ENCODE measurements at places on chromosomes 13 and 19. TPM values are rescaled to one million over a fixed set of nuclear protein-coding genes. Genes with fewer than 3 reads are reported as not detected.
A peak's percentile ranks its signal among the peaks of the same experiment; 100 is the strongest.

The ZIK1 gene
- not detected for total RNA-seq

The PRMT1 gene
- 219 TPM for total RNA-seq

The VSTM1 gene
- 1.5 TPM for total RNA-seq

GRCh38 chr19:10009714-10010224, 535 bp downstream of the COL5A3 start:
- no peak for DNase-seq
- H3K27ac ChIP-seq: no peak overlapping the region
- no peaks in the 10 kb centered on the region for H3K4me1 ChIP-seq
- H3K27me3 ChIP-seq: peaks cover 6% of the 10 kb centered on the region
- no peak overlapping the region for H3K4me3 ChIP-seq

- no peaks in the 10 kb centered on the region for H3K27me3 ChIP-seq
- no peaks in the 10 kb centered on the region for H3K36me3 ChIP-seq
- no peak for DNase-seq
- no peak overlapping the region for H3K4me3 ChIP-seq
- H3K4me1 ChIP-seq: no peaks in the 10 kb centered on the region
- H3K27ac ChIP-seq: no peak overlapping the region
Observed at GRCh38 chr19:58492265-58492664, 16.1 kb downstream of the ZNF446 start.

- H3K36me3 ChIP-seq: no peaks in the 10 kb centered on the region
- no peak for DNase-seq
- no peaks in the 10 kb centered on the region for H3K4me1 ChIP-seq
- H3K27ac ChIP-seq: no peak overlapping the region
- H3K27me3 ChIP-seq: peaks cover 3% of the 10 kb centered on the region
Observed at GRCh38 chr19:39275578-39275977, 7.4 kb downstream of the IFNL2 start.

GRCh38 chr13:25762795-25763377, 288.9 kb downstream of the SHISA2 start:
- H3K27ac ChIP-seq: no peak overlapping the region
- no peaks in the 10 kb centered on the region for H3K4me1 ChIP-seq
- H3K27me3 ChIP-seq: no peaks in the 10 kb centered on the region
- DNase-seq: no peak
- no peaks in the 10 kb centered on the region for H3K36me3 ChIP-seq

GRCh38 chr19:21584537-21584936, 79.1 kb downstream of the ZNF429 start:
- H3K27ac ChIP-seq: no peak overlapping the region
- H3K4me1 ChIP-seq: no peaks in the 10 kb centered on the region
- H3K27me3 ChIP-seq: no peaks in the 10 kb centered on the region

GRCh38 chr13:22040810-22041364, 370.0 kb downstream of the FGF9 start:
- no peak for DNase-seq
- no peaks in the 10 kb centered on the region for H3K4me1 ChIP-seq
- H3K36me3 ChIP-seq: no peaks in the 10 kb centered on the region
- no peak overlapping the region for H3K27ac ChIP-seq
- no peak overlapping the region for H3K4me3 ChIP-seq

GRCh38 chr19:28466107-28467045, 746.6 kb downstream of the UQCRFS1 start:
- no peaks in the 10 kb centered on the region for H3K27me3 ChIP-seq
- peak; percentile 30 for DNase-seq
- H3K27ac ChIP-seq: no peak overlapping the region
- H3K4me1 ChIP-seq: no peaks in the 10 kb centered on the region

GRCh38 chr13:103466761-103467160, 400.5 kb upstream of the SLC10A2 start:
- DNase-seq: no peak
- H3K27me3 ChIP-seq: no peaks in the 10 kb centered on the region
- H3K36me3 ChIP-seq: no peaks in the 10 kb centered on the region
- H3K4me1 ChIP-seq: no peaks in the 10 kb centered on the region
- no peak overlapping the region for H3K4me3 ChIP-seq
- no peak overlapping the region for H3K27ac ChIP-seq

DNA sequence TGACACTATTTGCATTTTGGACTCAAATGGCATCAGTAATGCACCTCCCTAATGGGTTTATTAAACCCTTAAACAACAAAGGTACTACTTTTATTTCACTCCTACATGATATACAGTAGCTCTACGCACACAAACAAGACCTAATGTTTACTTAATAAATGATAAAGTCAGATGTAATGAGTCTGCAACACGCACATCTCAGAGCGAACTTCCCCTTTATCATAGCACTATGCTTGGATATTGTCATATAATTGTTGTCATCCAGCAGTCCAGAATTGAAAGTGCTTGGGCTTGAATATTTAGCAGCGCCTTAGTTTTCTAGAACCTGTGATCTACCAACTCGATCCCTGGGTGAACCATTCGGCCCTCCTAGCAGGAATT, 772 bp downstream of the PARP4 start:
- no peaks in the 10 kb centered on the region for H3K4me1 ChIP-seq
- H3K4me3 ChIP-seq: peak overlapping the region; percentile 79
- peak; percentile 64 for DNase-seq
- H3K27me3 ChIP-seq: no peaks in the 10 kb centered on the region
- peaks cover 5% of the 10 kb centered on the region for H3K36me3 ChIP-seq

DNA sequence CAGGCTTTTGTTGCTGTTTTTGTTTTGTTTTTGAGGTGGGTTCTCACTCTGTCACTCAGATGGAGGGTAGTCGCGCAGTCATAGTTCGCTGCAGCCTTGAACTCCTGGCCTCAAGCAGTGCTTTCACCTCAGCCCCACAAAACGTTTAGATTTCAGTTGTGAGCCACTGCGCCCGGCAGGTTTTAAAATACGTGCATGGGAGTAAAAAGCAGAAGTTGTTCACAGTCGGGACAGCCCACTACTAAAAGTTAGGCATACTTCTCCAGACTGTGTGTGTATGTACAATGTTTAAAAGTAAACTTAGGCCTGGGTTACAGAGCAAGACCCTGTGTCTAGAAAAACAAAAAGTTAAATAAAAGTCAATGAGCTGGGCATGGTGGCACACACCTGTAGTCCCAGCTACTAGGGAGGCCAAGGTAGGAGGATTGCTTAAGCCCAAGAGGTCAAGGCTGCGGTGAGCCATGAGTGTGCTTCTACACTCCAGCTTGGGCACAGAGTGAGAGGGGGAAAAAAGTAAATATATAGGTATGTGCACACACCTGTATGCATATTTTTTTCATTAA, 6.1 kb downstream of the SAFB start:
- H3K36me3 ChIP-seq: peaks cover 18% of the 10 kb centered on the region
- DNase-seq: no peak
- peaks cover 13% of the 10 kb centered on the region for H3K4me1 ChIP-seq
- no peak overlapping the region for H3K4me3 ChIP-seq
- H3K27ac ChIP-seq: no peak overlapping the region

- DNase-seq: no peak
- H3K27ac ChIP-seq: no peak overlapping the region
- H3K36me3 ChIP-seq: no peaks in the 10 kb centered on the region
- no peaks in the 10 kb centered on the region for H3K27me3 ChIP-seq
- no peaks in the 10 kb centered on the region for H3K4me1 ChIP-seq
Observed at GRCh38 chr13:44618326-44618725, 42.2 kb upstream of the TSC22D1 start.

DNA sequence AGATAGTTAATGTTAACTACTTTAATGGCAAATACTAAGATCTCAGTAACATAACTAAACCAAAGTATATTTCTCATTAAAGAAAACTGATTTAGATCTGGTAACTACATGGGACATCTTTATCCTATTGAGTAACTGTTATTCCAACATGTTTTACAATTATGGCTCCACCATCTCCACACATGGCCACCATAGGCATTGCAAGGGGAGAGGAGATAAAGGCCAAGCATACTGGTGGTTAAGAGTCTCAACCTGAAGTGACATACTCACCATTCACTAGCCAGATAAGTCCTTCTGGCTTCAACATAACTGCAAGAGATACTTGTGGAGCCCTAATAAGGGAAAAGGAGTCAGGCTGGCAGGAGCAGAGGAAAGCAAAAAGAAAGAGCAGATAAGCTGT, 1586.4 kb upstream of the SPRY2 start:
- H3K27me3 ChIP-seq: no peaks in the 10 kb centered on the region
- no peaks in the 10 kb centered on the region for H3K36me3 ChIP-seq
- H3K4me1 ChIP-seq: no peaks in the 10 kb centered on the region
- no peak for DNase-seq

- DNase-seq: no peak
- H3K36me3 ChIP-seq: no peaks in the 10 kb centered on the region
- H3K27me3 ChIP-seq: no peaks in the 10 kb centered on the region
- H3K4me3 ChIP-seq: no peak overlapping the region
Observed at GRCh38 chr19:46408664-46409039, 4.7 kb downstream of the CCDC8 start.

- no peak overlapping the region for H3K4me3 ChIP-seq
- no peaks in the 10 kb centered on the region for H3K27me3 ChIP-seq
- H3K27ac ChIP-seq: no peak overlapping the region
- no peak for DNase-seq
- no peaks in the 10 kb centered on the region for H3K36me3 ChIP-seq
Observed at GRCh38 chr13:114164681-114165429, 14.2 kb upstream of the CFAP97D2 start.

DNA sequence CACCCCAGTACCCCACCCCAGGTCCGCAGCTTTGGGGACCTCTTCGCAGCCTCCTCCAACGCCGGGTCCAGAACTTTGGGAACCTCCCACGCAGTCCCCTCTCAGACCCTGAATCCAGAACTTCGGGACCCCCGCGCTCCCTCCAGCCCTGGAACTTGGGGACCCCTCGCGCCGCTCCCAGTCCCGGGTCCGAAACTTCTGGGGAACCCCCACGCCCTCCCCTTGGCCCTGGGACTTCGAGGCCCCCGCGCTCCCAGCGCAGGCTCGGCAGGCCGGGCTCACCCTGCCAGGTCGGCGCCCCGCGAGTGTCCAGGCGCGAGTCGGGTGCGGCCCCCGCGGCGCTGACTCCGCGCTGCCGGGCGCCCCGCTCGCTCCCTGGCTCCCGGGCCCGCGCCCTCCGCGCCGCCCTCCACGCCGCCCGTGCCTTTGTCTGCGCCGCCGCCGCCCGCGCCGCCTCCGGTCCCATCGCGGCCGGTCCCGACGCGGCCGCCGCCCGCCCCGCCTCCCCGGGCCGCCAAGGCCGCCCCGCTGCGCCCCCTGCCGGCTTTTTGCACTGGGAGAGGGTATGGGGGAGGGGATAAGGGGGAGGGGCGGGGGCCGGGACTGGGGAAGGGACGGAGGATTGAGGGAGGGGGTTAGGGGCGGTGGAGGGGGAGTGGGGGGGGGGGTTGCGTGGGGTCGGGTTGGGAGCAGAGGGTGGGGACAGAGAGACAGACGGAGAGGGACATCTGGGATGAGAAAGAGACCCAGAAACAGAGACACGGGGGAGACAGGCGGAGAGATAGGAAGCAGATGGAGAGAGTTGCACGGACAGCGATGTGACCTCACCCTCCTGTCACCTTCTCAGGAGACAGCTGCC, at the start of gene HOMER3:
TSS of gene HOMER3 (minus strand) at position 449 of the 859 bp plus-strand sequence. CDS start 2,235 bp downstream, outside the sequence.
- peak within 1 kb of the TSS; percentile 77 for H3K27ac ChIP-seq
- no peak for DNase-seq
- H3K4me3 ChIP-seq: peak within 1 kb of the TSS; percentile 69
- no peaks in the 10 kb centered on the region for H3K27me3 ChIP-seq

DNA sequence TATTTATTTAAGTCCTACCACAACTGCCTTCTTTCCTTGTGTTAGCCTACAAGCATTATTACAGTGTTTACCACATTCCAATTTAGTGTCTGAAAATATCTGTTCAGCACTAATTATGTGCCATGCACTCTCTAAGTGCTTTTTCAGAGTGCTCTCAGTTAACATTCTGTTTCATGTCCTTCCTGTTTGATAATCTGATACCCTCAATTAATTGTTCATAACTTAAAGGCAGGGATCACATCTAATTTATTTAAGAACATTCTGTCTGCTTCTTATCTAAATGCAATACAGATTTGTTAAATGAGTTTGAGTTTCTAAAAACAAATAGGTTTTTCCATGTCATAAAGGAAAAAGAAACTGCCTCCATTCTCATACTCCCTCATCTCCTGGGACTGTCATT, 649.6 kb upstream of the ATXN8OS start:
- no peaks in the 10 kb centered on the region for H3K4me1 ChIP-seq
- no peak overlapping the region for H3K27ac ChIP-seq
- H3K27me3 ChIP-seq: no peaks in the 10 kb centered on the region
- no peaks in the 10 kb centered on the region for H3K36me3 ChIP-seq

DNA sequence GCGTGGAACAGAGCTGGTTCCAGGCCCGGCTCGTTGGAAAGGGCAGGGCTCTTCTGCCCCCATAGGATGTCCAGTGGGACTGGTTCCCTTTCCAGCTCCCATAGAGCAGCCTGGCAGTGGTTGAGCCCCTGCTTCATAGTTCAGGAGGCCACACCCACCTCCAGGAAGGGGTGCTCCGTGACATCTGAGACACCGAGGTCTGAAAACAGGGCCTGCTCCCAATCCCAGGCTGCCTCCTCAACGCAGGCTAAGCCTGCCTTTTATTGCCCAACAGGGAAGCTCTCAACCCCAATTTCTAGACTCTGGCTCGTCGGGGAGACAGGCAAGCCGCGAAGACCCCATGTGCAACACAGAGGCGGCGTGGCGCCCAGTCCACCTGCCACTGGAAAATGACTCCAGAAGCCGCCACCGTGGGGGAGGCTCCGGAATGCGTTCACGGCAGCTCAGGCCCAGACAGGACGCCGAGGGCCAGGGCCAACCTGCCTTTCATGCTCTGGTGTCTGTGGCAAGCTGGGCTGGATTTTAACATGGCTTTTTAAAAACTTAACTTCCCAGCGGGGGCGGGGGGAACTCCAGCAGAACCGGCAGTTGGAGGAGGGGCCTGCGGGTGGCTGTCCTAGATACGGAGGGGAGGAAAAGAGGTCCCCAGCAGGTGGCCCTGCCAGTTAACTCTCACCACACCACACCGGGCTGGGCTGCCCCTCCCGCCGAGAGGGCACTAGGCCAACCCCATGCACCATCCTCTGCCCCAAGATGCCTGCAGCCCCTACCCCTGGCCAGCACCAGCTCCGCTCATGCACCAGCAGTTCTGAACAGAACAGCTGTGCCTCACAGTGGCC, 17.9 kb upstream of the TINCR start:
- H3K4me3 ChIP-seq: no peak overlapping the region
- no peaks in the 10 kb centered on the region for H3K4me1 ChIP-seq
- peaks cover 6% of the 10 kb centered on the region for H3K36me3 ChIP-seq
- H3K27ac ChIP-seq: no peak overlapping the region

DNA sequence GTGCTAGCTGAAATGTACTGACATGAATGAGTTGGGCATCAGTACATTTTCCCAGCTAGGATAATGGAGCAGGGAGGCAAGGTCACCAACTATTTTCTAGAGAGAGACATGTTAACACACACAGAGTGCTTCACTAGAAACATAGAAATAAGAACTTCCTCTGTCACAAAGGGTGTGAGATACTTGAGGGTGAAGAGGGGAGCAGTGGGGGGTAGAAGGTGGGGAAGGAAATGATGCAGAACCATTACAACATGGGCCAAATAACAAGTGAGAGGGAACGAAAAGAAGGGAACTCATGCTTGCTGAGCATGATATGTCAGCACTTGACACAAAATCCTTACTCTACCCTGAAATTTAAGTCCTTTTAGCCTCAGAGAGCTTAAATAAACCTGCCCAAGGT, 87.8 kb upstream of the RFC3 start:
- H3K36me3 ChIP-seq: no peaks in the 10 kb centered on the region
- H3K4me3 ChIP-seq: no peak overlapping the region
- no peak for DNase-seq
- no peak overlapping the region for H3K27ac ChIP-seq
- no peaks in the 10 kb centered on the region for H3K27me3 ChIP-seq
